Activated CD4-positive, CD25-positive, alpha-beta regulatory T cell treated with anti-CD3 and anti-CD28 coated beads, Interleukin-2, amount 50 U/mL, for 24 hours (primary cell): ENCODE measurements at places on chromosomes 1 and 21.

DNA sequence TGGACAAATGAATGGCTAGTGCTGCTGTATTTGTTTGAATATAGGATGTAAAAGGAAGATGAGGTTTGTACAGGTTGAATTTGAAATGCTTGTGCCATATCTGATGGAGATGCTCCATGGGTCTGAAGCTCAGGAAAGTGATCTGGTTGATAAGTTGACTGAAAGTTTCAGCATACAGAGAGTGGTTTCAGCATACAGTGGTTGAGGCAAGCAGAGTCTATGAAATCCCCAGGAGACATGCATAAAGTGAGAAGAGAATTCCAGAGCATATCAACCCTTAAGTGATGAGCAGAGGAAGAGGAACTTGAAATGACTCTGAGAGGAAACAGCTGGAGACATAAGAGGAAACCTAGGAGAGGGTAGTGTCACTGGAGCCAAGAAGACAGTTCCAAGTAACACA is 21.7 kb downstream of the TCHHL1 start:
- no peak for ATAC-seq

DNA sequence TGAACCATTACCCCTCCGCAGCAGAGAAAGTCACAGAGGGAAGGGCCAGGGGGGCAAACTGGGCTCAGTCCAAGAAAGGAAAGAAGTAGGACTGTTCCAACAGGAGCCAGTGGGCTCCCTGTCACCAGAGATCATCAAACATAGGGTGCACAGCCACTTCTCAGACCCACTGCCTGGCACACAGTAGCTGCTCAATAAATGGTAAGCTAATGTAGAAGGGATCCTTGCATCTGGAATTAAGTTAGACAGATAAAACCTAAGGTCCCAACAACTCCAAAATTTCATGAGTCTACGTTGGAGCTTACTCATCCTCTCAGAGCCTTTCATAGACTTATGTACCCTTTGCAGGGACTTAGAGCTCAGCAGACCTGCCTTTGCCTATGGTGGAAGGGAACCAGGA is 3.5 kb downstream of the BLACAT1 start:
- ATAC-seq = no peak

DNA sequence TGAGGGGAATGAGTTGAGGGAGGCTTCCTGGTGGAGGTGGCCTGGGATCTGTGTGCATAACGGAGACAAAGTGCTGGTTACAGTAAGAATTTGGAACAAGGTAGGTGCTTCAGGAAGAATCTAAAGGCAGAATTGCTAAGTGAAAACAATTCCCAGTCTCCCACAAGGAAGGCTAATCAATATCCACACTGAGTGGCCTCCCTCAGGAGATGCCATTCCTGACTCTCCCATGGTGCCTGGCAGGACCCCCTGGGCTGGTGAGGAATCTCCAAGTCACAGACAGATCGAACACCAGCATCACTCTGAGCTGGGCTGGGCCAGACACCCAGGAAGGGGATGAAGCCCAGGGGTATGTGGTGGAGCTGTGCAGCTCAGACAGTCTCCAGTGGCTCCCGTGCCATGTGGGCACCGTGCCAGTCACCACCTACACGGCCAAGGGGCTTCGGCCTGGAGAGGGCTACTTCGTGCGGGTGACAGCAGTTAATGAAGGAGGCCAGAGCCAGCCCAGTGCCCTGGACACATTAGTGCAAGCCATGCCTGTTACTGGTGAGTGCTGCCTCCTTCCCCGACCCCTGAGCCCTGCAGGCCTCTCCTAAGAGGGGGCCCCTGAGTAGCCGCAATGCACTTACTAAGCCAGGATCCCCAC is 30.7 kb downstream of the IGFN1 start:
- ATAC-seq = no peak

DNA sequence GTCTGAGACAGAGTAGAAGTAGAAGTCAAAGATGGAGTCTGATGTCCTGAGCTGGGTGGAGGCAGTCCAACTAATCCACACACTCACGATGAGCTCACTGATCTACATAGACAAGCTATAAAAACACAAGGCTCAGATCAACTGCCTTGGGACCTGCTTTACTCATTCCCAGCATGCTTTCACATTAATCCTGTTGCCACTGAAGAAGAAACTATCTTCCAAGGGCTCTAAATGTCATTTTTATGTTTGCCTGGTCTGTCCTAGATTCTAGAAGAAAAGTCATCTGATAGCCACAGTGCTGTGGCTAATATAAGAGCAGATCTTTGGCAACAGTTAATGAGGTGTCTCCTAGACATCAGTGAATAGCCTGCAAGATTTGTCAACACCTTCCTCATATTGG is 522.7 kb downstream of the NUF2 start:
- no peak for ATAC-seq

- ATAC-seq = no peak
Measured at GRCh38 chr21:43300496-43301408, 126.2 kb downstream of the SIK1 start.

GRCh38 chr1:66217021-66217420 is 316.9 kb upstream of the SGIP1 start:
- ATAC-seq = no peak

DNA sequence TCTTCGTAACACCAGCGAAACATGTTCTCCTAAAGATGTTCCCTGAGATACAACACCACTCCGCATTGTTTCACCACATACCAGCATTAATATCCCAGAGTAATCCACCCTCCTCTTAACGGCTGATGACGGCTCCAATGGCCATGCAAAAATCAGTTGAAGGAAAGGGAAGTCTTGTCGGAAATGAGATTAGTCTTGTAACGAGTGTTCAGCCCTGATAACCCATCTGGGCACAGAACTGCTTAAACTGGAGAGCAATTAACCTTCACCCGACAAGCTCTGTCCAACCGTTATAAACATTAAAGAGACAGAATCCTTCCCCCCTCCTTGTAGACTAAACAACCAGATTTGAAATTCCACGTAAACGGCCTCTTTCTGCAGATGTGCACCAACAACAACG is 21.9 kb downstream of the ERG start:
- ATAC-seq = no peak

GRCh38 chr1:68180441-68181164 is 51.7 kb downstream of the WLS start:
- ATAC-seq = no peak

DNA sequence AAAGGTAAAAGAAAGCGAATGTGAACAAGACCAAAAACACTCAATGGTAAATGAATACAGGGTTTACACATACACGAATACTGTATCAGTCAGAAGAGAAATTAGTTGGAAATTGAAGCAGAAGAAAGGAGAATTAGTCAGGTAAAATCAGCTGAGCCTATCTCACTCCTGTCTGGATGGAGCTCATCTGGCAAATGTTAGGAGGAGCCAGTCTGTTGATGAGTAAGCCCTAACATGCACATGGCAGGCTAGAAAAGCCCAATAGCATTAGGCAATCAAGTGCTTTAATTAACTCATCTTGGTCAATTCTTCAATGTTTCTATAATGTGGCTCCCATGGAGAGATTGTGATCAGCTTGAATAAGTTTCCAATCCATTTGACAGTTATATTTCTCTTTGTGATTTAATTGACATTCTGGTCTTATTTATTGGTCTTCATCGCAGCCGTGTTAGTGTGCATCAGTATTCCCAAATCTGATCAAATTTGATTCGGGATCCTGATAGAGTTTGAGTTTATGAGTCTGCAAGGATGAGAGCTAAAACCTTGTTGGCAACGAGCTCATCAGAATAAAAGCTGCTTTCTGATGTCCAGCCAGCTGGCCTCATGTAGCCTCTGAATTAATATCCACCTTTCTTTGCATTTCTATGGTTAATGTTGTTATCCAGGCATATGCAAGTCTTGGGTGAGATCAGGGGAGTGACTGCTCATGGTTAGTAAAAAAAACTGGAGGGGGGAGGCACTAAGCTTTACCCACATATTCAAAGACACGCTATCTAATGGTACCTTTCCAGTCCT is 22.1 kb upstream of the KCNA10 start:
- ATAC-seq = no peak

DNA sequence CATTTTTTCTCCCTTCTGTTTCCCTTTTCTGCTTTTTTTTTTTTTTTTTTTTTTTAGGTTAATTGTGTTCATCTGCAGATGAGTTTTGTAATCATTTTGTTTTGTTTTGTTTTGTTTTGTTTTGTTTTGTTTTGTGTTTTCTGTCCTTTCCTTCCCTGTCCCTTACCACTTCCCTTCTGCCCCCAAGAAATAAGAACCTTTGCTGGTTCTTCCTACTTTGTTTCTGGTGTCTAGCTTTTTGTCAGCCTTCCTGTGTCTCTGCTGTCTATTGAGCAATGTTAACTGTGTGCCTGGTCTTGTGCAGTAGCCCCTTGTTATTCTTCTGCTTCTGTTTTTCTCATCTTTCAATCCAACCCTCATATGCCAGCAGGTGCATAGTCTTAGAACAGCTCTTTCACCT is 46.0 kb downstream of the MPZL1 start:
- ATAC-seq = no peak
